Effector CD4-positive, alpha-beta T cell (primary cell): ENCODE measurements at places on chromosomes 6 and 20.

DNA sequence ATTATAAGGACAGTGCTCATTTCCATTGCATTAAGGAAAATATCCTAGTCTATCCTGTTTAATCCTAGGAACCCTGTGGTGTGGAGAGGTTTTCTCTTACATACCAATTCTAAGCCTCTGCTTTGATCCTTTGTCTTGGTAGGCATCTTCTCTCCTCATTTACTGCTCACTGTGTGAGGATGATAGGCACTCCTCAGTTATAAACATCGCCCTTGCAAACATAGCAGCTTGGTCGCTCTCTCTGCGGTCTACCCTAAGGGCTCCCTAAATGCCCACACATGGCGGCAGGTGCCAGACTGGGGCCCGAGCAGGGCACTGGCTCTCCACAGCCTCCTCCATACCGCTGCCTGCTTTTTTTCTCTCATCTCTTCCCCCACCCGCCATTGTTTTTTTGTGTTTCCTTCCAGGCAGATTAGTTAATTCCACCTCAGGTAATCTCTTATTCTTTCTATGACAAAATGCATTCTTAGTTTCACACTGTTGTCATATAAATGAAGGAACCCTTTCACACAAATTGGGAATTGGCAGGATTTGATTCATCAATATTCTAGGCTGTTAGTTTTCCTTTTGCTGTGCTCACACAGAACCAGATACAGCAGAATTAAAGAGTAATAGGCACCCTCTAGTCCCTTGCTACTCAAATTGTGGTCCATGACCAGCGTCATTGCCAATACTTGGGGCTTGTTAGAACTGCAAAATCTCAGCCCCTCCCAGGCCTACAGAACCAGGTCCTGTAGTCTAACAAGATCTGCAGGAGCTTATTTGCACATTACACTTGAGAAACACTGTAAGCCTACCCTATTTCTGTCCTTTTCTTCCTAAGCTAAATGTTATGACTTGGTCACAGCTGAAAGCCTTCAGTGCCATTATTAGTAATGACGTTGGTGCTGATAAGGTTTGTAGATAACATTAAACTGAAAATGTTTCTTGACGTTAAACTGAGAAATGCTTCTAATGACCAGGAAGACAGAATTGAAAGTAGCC is 36.3 kb downstream of the CARMIL1 start:
- no peak for DNase-seq

GRCh38 chr20:35341366-35342028 is 49.3 kb upstream of the FAM83C start:
- no peak for DNase-seq

DNA sequence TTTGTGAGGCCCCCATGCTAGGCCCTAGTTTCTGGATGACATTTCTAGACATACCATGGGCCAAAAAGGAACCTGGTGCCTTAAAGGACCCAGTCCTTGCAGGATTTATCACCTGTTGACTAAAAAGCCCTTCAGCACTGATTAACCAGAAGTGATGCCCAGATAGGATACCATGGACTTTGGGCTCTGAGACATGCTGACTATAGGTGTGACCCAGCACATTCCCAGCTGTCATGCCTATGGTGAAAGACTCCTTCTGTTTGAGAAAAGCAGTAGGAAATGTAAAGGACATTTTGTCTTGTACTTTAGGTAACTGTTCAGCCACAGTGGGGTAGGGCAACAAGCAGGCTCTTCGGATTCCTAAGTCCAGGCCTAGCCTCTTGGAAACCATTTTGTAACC is 724.2 kb downstream of the CD109 start:
- DNase-seq = no peak

DNA sequence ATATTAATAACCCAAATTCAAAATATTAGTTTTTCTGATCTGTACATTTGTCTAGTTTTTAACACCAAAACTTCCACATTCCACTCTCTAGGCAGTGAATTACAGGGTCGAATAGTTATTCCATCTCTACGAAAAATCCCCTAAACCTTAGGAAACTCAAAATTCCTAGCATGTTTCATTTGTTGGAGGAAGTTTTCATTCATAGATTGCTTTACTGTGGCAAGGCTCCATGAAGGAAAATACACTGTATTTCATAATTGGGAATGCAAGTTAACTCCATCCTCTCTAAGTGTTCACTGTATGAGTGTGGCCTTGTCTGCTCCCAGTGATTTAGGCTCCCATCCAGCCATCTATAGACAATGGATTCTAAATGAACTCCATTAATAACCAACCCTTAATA is 296.1 kb downstream of the TENT5A start:
- no peak for DNase-seq

DNA sequence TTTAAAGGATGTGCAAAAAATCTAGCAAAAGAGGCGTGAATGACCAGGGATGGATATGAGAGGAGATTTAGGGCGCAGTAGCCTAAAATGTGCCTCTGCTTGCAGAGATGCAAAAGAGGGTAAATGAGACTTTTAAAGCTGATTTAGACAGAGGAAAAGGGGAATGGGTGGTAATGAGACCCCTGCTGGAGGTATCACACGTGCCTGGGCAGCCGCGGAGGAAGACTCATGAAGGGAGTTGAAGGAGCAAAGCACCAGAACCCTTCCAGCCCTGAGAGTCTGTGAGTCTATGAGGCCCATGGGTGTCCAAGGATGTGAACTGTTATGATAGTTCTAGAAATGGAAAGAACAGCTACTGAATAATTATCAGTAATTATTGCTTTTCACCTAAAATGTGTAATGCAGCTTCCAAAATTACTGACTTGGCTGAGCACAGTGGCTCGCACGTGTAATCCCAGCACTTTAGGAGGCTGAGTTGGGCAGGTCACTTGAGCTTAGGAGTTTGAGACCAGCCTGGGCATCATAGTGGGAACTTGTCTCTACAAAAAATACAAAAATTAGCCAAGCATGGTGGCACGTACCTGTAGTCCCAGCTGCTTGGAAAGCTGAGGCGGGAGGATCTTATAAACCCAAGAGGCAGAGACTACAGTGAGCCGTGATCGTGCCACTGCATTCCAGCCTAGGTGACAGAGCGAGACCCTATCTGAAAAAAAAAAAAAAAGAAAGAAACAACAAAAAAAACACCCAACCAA is 38.2 kb upstream of the TIAM2 start:
- no peak for DNase-seq

DNA sequence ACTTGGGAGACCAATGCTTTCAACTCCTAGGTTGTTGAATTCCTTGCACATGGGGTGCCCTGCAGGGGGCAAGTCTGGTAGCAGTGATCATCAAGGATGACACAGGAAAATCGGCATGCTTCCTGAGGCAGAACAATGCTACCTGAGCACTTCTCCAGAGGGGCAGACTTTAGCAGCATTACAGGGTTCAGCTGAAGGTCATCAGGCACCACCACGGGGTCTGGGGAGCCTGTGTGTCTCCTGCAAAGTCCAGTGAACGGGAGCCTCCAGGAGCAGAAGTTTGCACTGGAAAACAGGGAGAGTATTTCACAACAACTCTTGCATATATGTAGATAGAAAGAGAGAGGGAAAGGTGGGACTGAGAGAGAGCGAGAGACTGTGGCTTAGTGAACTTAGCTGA is 10.2 kb downstream of the VSX1 start:
- DNase-seq = no peak

DNA sequence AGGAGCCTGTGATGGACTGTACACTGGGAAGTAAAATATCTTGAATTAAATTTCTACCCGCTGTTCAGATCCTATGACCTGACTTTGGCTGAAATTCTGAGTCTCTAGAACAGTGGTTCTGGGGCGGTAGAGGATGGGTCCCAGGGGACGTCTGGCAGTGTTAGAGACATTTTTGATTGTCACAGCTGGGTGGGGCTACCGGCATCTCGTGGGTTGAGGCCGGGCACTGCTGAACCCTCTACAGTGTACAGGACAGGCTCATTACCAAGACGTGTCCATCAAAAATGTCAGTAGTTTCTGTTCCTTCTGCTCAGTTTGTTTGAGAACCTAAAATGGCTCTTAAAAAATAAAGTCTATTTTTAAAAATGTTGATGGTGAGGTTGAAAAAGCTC is 11.5 kb upstream of the RPS6KA2 start:
- DNase-seq = no peak

DNA sequence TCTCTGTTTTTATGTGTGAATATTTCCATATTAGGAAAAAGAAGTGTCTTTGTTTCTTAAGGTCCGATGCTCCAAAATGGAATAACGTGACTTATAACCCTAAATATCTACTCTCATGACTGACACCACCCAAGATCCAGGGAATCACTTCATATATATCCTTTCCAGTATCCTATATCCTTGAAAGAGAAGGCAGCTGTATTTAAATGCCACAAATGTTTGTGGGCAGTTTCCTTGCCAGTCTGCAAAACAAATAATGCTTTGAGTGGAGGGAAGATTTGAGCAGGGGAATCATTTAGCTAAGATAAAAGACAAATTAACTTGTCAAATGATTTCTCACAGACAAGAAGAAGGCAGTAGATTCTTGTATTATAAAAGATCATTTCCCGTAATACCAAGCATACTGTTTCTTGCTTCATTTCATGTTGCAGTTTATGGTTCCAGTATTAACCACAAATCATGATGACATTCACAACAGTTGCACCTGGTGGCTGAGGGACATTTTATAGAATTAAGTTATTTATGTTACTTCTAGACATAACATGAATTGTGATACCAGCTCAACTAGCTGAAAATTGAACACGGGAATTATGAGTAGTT is 30.0 kb upstream of the FABP7 start:
- no peak for DNase-seq

DNA sequence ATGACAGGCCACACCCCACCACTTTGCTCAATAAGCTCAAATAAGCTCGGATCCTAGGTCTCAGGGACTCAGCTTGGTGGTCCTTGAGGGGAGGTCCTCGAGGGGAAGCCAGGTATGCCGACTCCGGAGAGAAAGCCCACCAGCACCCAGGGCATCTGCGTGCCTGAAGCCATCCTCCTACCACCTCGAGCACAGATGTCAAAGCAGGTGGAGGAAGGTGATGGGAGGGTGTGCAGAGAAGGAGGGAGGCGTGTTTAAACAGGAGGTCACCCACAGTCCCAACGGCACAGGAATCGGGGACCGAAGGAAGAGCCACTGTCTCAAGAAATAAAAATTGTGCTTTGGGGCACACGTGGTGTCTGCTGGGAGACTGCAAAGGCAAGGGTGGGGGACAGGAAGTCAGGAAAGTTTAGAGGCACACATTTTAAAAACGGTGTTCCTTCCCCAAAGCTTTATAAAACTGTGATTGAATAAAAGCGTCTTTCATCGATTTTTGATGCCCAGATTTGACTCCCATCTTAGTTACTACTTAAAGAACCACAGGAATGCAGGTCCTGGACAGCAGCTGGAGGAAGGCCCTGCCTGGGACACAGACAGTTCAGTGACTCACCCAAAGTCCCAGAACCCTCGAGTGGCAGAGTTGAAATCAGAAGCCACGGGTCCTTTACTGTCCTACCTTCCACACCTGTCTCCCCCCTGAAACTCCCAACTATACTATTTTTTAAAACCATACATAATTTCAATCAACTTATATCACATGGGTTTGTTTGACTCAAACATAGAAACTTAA is 221.0 kb upstream of the PDE10A start:
- DNase-seq = no peak
